KG1 (cell line): ENCODE measurements at places on chromosomes 16 and 17.

- no peak for DNase-seq
Measured at GRCh38 chr17:81672504-81672903, 6.0 kb downstream of the CCDC137 start.

- no peak for DNase-seq
Measured at GRCh38 chr17:4393806-4394205, 27.3 kb upstream of the UBE2G1 start.

- DNase-seq, result peak; percentile 5
Measured at GRCh38 chr16:15427648-15428239, 6.6 kb upstream of the BMERB1 start.

GRCh38 chr16:29804455-29805231, 1.7 kb upstream of the MAZ start:
- DNase-seq, result no peak

- DNase-seq, result no peak
Measured at GRCh38 chr16:73214825-73215677, 167.1 kb upstream of the ZFHX3 start.

DNA sequence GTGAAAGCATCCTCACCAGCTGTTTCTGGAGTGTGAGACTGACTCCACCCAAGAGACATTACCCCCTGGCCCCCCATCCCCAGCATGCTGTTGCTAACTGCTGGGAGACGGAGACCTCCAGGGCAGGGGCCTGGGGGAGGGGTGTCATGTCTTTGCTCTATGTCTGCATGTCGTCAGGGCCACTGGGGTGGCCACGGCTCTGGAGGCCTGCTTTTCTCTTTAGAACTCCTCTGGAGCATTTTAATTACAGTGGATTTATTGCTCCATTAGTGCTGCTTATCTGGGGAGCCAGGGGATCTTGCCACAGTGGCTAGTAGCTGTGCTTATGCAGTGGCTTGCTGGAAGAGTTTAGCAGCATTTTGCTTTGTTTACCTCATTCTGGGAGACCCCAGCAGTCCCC, 32.3 kb downstream of the CLEC16A start:
- DNase-seq, result no peak

GRCh38 chr17:39527220-39527813, 66.0 kb downstream of the CDK12 start:
- DNase-seq, result peak; percentile 10

GRCh38 chr16:19898924-19899604, 14.4 kb upstream of the GPRC5B start:
- peak; percentile 32 for DNase-seq

DNA sequence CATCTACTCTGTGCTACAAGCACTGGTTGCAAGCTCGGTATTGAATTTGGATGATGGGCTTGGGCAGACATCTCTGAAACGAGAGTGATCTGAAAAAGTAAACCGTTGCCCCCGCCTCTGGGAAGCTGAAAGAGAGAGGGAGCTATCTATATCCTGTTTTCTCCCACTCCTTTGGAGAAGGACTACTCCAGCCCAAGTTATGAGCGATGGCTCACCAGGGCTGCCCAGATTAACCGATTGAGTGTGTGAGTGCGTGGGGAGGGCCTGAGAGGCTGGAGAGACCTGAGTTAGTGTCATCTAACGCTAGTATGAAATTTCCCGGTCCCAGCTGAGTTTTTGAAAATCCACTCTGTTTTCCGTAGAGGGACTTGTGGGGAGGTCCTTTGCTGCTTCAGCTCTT, 11.5 kb downstream of the MGAT5B start:
- DNase-seq, result no peak

- no peak for DNase-seq
Measured at GRCh38 chr16:88628512-88628974, 9.8 kb upstream of the IL17C start.

GRCh38 chr17:64920419-64921172, 1.3 kb upstream of the LRRC37A3 start:
- no peak for DNase-seq

- DNase-seq, result no peak
Measured at GRCh38 chr16:48217708-48218107, 26.4 kb upstream of the LONP2 start.

DNA sequence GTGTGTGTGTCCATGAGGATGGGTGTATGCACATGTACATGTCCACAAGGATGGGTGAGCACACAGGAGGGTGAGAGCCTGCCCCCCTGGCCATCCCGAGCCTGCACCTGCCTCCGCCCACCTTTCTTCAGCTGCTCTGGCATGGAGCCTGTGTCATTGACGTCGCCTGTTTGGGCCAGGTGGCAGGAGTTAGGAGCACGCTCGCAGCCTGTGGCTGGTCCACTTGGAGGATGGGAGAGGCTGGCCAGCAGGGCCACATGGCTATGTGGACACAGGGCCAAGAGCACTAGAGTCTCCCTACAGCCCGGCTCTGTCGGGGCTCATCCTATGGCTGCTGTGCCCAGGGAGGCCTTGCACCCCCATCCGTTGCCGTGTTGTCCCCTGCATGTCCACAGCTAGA, 21.4 kb downstream of the BAHCC1 start:
- DNase-seq, result no peak

- no peak for DNase-seq
Measured at GRCh38 chr16:88356727-88357199, 26.0 kb upstream of the ZNF469 start.

DNA sequence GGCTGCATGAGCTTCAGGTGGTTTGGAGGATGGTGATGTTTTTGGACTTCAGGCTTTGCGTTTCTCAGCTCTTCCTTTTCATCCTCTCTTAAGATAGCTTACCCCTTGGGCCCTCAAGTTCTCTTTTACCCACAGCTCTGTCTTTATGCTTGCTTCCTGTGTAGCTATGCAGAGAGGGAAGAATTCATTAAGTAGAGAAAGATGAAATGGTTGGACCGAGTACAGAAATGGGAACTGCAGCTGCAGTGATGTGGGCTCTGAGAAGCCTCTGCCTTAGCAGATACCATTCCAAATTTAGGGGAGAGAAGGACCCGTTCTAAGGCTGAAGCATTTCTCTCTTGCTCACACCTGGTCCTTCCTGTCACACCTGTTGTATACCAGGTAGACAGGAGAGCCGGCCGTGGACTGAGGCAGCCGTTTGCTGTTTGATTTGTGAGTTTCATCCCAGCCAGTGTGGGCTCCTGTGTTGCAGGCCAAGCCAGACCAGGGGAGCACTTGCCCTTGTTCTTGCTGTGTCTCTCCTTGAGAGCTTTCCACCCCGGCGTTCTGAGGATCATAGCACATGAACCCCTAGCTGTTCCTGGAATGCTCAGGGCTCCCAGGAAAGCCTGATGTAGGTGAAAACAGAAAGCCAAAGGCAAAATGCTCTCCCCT, 392.7 kb downstream of the CPPED1 start:
- DNase-seq, result peak; percentile 11

DNA sequence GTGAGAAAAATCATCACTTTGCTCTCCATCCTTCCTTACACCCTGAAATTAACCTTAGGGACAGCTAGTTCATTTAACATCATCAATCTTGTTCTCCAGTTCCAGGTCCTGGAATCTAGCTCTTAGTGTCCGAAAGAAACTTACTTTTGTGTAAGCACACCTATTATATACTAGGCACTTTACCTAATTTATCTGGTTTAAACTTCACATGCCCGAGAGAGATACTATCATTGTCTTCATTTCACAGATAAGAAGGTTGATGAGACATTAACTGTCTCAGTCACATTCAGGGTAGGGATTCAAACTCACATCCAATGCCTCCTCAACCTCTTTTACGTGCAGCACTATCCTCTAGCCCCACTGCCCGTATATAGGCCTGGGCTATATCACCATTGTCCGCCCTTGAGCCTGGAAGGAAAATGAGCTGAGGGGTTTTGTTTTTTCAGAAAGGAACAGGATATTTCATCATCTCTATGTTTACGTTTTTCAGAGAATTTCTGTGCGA, 501 bp upstream of the AP2B1 start:
- no peak for DNase-seq
